ENCODE measurements at places on chromosomes 11 and 22.

GRCh38 chr11:1500466-1501420 is 14.2 kb upstream of the MOB2 start:
- DNase-seq, result no peak

GRCh38 chr11:65853246-65853979 is 4.6 kb downstream of the CFL1 start:
- DNase-seq, result no peak

DNA sequence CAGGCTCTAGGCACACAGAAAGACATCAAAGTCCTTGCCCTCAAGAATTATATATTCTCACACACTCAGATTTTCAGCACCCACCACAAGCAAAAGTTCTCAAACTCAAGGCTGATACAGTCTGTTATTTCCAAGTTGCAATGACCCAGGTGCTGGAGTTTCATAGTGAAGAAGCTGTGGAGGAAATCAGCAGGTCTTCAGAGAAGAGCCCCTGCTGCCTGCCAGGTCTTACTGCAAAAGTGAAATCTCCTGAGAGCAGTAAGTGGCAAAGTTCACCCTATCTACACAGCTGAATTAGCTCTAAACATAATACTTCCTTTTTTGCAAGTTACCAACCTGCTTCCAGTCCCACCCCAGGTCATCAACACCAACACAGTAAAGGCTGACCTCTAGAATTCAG is 64.6 kb downstream of the RPL27A start:
- no peak for DNase-seq

DNA sequence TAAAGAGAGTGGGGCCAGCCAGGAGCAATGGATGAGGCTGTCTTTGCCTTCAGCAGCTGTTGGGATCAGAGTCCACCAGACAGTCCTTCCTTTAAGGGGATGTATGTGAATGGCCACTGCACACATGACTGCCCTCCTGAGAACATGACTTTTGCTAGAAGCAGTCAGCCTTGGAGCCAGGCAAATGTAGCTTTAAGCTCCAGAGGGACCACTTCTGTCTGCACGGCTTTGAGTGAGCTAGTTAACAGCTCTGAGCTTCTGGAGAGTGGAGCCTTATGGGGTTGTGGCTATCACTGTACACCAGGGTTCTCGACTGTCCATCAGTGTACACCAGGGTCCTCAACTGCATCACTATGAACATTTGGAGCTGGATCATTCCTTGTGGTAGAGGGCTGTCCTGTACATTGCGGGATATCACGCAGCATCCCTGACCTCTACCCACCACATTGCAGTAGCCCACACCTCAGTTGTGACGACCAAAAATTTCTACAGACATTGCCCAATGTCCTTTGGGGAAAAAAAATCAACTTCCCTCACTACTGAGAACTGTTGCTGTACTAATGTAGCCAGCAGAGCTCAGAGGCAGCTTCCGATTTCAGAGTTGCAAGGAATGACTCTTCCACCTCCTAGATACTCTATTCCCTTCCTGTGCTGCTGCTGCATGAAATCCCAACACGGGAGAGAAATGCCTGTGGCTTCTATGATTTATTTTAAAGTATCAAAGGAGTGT is 169.4 kb downstream of the MYO18B start:
- no peak for DNase-seq

GRCh38 chr22:44735518-44736428 is 16.6 kb upstream of the ARHGAP8 start:
- DNase-seq, result no peak

DNA sequence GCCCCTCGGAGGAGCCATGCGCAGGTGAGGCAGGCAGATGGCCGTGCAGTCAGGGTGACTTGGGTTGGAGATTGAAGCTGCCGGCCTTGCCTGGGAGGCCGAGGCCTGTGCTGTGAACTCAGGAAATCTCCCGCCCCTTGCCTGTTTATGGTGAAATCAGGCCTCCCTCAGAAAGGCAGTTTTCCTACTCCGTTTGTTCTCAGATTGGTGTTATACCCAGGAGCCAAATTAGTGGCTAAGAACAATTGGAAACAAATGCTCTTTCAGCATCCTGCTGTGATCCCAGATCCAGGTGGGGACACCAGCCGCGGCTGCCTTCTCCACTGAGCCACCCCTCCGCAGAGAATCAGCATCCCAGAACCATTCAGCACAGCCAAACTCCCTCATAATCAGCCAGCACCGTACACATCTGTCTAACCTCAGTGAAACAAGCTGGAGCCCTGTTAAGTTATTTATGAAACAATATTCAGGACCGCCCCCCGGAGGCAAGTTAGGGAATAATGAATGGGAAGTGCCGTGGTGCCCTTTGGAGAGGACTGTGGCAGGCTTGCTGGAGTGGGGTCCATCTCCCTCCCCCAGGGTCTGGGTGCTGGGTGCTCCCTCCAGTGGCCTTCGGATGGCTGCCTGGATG is 60.0 kb downstream of the PKNOX2 start:
- DNase-seq, result no peak

GRCh38 chr22:44182588-44183286 is 2.0 kb downstream of the PARVG start:
- DNase-seq, result no peak

DNA sequence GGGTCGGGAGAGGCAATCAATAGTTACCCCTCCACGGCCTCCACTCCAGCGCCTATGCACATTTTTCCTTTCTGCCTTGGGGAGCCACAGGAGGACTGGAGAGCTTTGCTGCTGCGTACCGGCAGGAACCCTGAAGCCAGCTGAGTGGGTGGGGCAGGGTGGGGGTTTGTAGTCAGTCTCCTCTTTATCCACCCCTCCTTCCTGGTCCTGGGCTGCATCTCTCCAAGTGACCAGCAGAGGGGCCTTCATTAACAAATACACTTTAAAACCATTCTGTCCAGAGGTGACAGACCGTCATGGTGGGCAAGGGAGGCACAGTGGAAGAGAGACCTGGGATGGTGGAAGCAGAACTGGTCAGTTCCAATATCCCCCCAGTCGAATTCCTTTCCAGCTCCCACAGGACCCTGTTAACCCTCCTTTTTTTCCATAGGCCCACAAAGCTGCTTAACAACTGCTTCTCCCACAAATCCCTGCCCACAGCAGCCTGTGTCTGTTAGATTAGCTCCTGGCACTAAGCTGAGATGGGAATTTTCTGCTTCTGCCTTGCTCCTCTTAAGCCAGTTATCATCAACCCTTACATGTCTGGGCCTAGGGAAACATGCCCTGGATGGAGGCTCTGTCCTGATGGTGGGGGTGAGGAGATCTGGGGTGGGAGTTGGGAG is 3.9 kb upstream of the ABCG4 start:
- no peak for DNase-seq

GRCh38 chr11:133197425-133197824 is 334.9 kb downstream of the OPCML start:
- DNase-seq, result no peak

- DNase-seq, result no peak
These were observed 256.5 kb downstream of the MN1 start for GRCh38 chr22:27545085-27545484.

- no peak for DNase-seq
These were observed 104.1 kb downstream of the ETS1 start for GRCh38 chr11:128483211-128483788.

GRCh38 chr11:1852877-1853276 is at the start of gene LSP1:
Gene LSP1, plus strand, starts transcription at chr11:1853084. Its CDS starts 61 bp downstream, at chr11:1853145.
- no peak for DNase-seq

DNA sequence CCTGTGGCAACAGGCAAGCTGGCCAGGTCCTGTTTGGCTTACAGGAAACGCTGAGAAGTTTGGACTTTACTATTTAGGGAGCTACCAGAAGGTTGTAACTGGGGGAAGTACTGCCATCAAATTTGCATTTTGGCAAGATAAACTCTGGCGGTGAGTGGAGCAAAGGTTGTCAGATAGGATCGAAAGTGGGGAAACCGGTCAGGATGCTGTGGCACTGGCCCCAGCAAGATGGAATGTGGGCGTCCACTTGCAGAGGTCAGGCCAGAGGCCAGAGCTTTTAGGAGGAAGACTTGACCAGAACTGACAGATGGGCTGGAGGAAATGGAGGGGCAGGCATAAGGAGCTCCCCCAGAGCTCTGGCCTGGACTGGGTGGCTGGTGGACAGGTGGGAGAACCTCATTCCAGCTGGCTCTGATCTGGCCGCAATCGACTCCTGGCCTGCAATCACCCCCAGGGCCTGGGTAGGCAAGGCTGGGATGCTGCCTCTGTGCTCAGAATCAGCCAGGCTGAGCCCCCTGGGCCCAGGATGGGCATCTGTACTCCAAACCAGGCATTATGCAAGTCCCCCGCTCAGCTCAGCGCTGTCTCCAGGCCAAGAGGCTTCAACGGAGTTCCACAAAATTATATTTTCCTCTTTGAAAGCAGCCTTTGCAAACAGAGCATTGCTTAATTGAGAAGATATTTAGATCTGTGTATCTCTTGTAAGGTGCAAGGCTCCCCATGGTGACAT is 178.3 kb upstream of the NECTIN1 start:
- no peak for DNase-seq

DNA sequence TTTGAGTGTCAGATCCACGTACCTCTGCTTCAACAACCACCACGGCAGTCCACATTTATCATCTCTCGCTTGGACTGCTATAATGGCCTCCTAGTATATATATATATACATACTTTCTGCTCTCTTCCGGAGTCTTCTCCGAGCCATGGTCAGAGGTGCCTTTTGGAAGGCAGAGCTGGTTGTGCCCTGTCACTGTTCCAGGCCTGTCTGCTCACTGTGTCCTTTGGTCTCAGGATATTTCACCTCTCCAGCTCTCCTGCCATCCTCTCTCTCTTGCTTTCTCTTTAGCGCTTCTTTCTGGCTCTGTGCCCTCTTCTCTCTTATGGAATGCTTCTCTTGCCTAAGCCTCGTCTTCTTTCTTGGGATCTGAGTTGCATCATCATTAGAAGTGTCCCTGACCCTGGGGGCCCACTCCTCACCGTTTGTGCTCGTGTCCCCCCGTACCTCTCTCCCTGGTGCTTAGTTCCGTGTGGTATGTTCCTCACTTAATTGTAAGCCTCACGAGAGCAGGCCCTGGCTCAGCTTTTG is 86.1 kb upstream of the RASSF10 start:
- no peak for DNase-seq

- no peak for DNase-seq
These were observed 5.8 kb upstream of the SLC43A3 start for GRCh38 chr11:57432714-57433163.

DNA sequence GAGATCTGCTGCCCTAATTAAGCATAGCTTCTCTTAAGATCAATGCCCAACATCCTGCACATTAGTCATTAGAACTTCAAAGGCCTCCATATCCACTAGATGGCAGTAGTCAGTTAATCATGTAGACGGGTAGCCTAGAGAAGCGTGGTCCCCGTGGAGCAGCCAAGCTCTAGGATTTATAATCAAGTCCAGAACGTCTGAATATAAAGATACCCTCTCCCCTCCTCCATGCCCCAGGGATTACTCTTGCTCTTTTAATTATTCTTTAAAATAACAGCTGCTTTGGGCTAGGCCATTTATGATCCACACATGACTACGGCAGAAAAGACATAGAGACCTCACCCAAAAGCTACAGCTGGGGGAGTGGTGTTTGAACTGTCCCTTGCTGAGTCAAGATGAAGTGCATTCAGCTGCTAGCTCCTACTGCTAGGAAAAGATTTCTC is 327.6 kb upstream of the PLET1 start:
- no peak for DNase-seq

GRCh38 chr22:49097966-49098365 is 729.7 kb downstream of the BRD1 start:
- no peak for DNase-seq

- no peak for DNase-seq
These were observed 5.1 kb upstream of the P2RX6 start for GRCh38 chr22:21009638-21010425.

- no peak for DNase-seq
These were observed 513.0 kb downstream of the SOX6 start for GRCh38 chr11:15843309-15843872.

GRCh38 chr11:1074244-1075221 is at the start of gene MUC2:
Gene MUC2, plus strand, starts transcription at chr11:1074874.
- no peak for DNase-seq

GRCh38 chr11:28636033-28636432 is 527.8 kb downstream of the METTL15 start:
- DNase-seq, result no peak

DNA sequence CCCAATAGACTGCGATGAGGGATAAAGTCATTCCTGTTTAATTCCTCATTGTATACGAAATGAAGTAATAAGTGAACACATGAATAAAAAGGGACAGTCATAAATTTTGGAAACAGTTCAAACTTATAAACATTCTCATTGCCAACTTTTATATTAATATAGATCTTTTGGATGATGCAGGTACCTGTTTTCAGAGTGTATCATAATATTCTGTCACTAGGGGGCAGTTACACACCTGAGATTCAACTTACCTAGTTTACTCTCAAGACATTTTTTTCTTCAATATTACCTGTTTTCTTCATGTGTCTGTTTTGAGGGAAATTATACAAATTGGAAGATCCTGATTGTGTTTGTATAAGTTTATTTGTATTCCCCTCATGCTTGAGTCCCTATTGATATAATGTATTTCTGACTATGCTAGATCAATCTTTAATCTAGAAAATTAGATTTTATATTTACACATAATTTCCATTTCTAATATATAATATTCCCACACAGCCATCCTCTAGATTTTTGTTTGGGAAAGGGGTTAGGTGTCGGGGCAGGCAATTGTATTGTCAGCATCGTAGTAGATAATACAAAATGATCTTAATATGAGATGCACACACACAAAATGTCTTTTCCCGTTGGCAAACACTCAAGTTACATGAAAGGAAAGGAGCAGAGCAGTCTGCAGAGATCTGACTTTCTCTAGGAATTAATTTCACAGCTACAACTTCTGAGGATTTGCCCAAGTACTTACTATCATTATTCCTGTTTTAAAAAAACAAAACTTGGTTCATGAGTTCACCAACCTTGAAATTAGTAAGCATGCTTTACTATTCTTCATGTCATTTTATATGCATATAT is 18.4 kb downstream of the FDX1 start:
- no peak for DNase-seq

- no peak for DNase-seq
These were observed 14.2 kb downstream of the GAS2 start for GRCh38 chr11:22680628-22681027.

- DNase-seq, result no peak
These were observed 26.5 kb upstream of the TREH start for GRCh38 chr11:118705791-118706545.
